ENCODE measurements at places on chromosomes 3 and 15. TPM values are rescaled to one million over a fixed set of nuclear protein-coding genes. Genes with fewer than 3 reads are reported as not detected.

MED12L gene
- 0.26 TPM for total RNA-seq

TNFAIP8L3 gene
- total RNA-seq, result 0.28 TPM

LRRC31 gene
- not detected for total RNA-seq

HHATL gene
- total RNA-seq, result not detected

C3orf49 gene
- total RNA-seq, result not detected

C3orf70 gene
- not detected for total RNA-seq

RTP4 gene
- total RNA-seq, result 10.9 TPM

CLRN1 gene
- total RNA-seq, result not detected

SKOR1 gene
- 0.30 TPM for total RNA-seq

ZNF620 gene
- 3.4 TPM for total RNA-seq

BSN gene
- total RNA-seq, result 0.03 TPM

SEMA7A gene
- total RNA-seq, result 3.3 TPM

TRANK1 gene
- 72.4 TPM for total RNA-seq

STRA6 gene
- total RNA-seq, result not detected

ZPLD1 gene
- not detected for total RNA-seq

CCDC33 gene
- total RNA-seq, result not detected

TP63 gene
- total RNA-seq, result 0.13 TPM

CFAP44 gene
- 7.0 TPM for total RNA-seq

CCNDBP1 gene
- 87.0 TPM for total RNA-seq

ADCY5 gene
- total RNA-seq, result not detected

ADAMTS9 gene
- total RNA-seq, result not detected

LDHAL6B gene
- total RNA-seq, result not detected

ARPIN gene
- not detected for total RNA-seq

LRRIQ4 gene
- total RNA-seq, result not detected

RARRES1 gene
- total RNA-seq, result not detected

CHRM5 gene
- total RNA-seq, result not detected

SEMA3B gene
- total RNA-seq, result 0.34 TPM

ETV5 gene
- total RNA-seq, result 2.3 TPM

ITIH1 gene
- total RNA-seq, result not detected

KLHL40 gene
- total RNA-seq, result not detected

Measured in activated naive CD4-positive, alpha-beta T cell treated with anti-CD3 and anti-CD28 coated beads, Interleukin-2, amount 10 ng/mL, durations not matched to agents 5 hours and 36 hours (primary cell).